ENCODE measurements at places on chromosomes 4 and X. TPM values are rescaled to one million over a fixed set of nuclear protein-coding genes. Genes with fewer than 3 reads are reported as not detected.

The GC gene
- 0.11 TPM for polyA plus RNA-seq

The AKAP14 gene
- 0.77 TPM for polyA plus RNA-seq

The UGT2B11 gene
- polyA plus RNA-seq = not detected

The PRDM5 gene
- 6.4 TPM for polyA plus RNA-seq

The PDE6B gene
- polyA plus RNA-seq = 8.0 TPM

The EXOSC9 gene
- polyA plus RNA-seq = 33.2 TPM

The STAP1 gene
- not detected for polyA plus RNA-seq

The NPY1R gene
- polyA plus RNA-seq = 2.7 TPM

The CXCR3 gene
- polyA plus RNA-seq = not detected

DNA sequence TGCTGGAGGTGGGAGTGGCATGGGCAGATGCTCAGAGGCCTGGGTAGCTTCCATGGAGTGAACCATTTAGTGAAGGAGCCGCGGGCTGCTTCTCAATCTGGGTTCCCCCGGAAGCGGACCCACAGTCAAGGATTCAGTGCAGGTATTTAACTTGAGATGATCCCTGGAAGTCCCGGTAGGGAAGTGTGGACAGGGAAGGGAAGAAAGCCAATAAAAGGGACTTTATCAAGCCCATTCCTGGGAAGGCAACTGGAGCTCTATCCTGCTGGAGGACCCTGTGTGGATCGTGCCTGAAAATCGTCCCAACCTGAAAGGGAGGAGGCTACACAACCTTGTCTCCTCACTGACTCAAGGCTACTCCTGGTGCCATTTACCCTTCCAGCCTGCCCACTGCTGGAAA, 76.9 kb downstream of the DHX15 start:
- H3K27me3 ChIP-seq = no peaks in the 10 kb centered on the region
- H3K27ac ChIP-seq = no peak overlapping the region
- H3K4me1 ChIP-seq = peaks cover 17% of the 10 kb centered on the region
- DNase-seq = no peak
- H3K36me3 ChIP-seq = no peaks in the 10 kb centered on the region

GRCh38 chr4:6595897-6596537, 21.0 kb downstream of the MAN2B2 start:
- no peak overlapping the region for H3K4me3 ChIP-seq
- H3K36me3 ChIP-seq = no peaks in the 10 kb centered on the region
- H3K27ac ChIP-seq = no peak overlapping the region
- H3K27me3 ChIP-seq = no peaks in the 10 kb centered on the region

- H3K4me3 ChIP-seq = no peak overlapping the region
- no peaks in the 10 kb centered on the region for H3K27me3 ChIP-seq
- H3K4me1 ChIP-seq = no peaks in the 10 kb centered on the region
- no peak for DNase-seq
Observed at GRCh38 chr4:155491336-155492120, 114.8 kb upstream of the MAP9 start.

DNA sequence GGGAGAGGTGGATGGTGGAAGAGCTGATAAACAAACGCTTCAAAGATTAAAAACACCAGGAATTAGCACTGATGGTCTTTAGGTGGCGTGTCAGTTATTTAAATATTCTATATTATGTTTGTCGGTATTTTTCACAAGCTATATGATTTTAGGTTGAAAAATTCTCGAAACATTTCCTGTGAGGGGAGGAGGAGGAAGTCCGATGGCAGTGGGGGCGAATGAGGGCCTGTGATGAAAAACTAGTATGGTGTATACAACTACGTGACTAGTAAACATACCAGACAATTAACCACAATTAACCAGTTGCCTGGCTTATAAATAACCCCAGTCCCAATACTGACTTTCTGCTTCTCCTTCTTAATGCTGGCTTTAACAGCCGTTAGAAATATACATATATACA, 595 bp upstream of the NAP1L2 start:
- DNase-seq = no peak
- H3K4me3 ChIP-seq = peak overlapping the region; percentile 61
- H3K4me1 ChIP-seq = no peaks in the 10 kb centered on the region
- no peaks in the 10 kb centered on the region for H3K36me3 ChIP-seq

GRCh38 chr4:174199735-174200134, 83.7 kb downstream of the FBXO8 start:
- DNase-seq = no peak
- H3K27me3 ChIP-seq = no peaks in the 10 kb centered on the region
- no peaks in the 10 kb centered on the region for H3K36me3 ChIP-seq

GRCh38 chr4:94544811-94545210, 93.1 kb downstream of the PDLIM5 start:
- no peaks in the 10 kb centered on the region for H3K36me3 ChIP-seq
- H3K27ac ChIP-seq = no peak overlapping the region
- H3K4me1 ChIP-seq = no peaks in the 10 kb centered on the region

DNA sequence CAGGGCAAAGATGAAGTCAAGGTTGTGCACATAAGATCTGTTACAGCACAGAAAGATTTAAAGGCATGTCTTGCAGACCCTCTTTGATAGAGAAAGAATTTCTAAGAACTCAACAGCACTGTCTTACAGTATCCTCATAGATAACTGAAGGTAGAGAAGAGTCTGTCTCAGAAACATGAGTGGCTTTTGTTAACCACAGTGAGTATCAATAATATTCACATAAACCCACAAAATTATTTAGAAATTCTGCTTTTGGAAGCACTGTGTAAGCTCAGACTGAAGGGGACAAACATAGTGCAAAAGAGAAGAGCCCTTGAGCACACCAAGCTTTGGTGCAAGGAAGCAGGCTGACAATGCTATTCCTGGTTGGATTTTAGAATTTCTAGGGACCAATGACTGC, 166.0 kb upstream of the SH3RF1 start:
- H3K4me3 ChIP-seq = no peak overlapping the region
- no peaks in the 10 kb centered on the region for H3K36me3 ChIP-seq
- H3K27me3 ChIP-seq = no peaks in the 10 kb centered on the region

DNA sequence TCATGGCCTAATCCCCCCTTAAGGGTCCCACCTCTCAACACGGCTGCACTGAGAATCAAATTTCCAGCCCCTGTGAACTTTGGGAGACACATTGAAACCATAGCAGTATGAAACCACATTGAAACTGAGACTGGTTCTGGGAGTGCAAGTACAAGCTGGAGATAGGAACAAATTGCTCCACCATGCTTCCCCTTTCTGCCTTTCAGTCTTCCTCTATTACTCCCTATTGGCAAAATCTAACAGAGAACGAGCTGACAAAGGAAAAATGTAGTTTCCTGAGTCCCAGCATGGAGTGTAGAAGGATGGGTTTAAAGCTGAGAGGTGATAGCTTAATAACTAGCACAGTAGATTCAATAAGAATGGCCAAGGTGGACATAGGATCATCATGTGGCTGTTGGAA, 161.7 kb upstream of the RPL34 start:
- H3K4me1 ChIP-seq = no peaks in the 10 kb centered on the region
- H3K4me3 ChIP-seq = no peak overlapping the region
- H3K27me3 ChIP-seq = no peaks in the 10 kb centered on the region
- no peak for DNase-seq

DNA sequence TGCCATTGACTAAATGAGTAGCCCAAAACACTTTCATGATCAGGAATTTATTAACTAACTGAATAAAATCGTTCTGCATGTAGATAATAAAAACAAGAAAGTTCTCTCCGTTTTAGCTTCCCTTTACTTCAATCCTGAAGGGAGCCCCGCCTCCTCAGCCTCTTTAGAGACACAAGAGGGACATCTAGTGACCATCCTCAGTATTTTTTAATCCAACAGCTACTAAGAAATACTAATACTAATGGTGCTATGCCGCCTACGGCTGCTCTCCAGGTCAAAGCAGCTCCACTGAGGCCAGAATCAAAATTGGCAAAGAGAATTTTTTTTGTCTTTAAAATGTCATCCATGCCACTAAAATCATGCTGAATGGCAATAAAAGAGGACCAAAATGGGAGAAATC, 3.2 kb upstream of the PCDH19 start:
- H3K4me1 ChIP-seq = no peaks in the 10 kb centered on the region
- no peak for DNase-seq
- no peaks in the 10 kb centered on the region for H3K36me3 ChIP-seq
- peak overlapping the region; percentile 44 for H3K4me3 ChIP-seq
- no peak overlapping the region for H3K27ac ChIP-seq

- no peaks in the 10 kb centered on the region for H3K36me3 ChIP-seq
- no peaks in the 10 kb centered on the region for H3K27me3 ChIP-seq
- no peak overlapping the region for H3K4me3 ChIP-seq
- DNase-seq = no peak
Observed at GRCh38 chr4:26418850-26419249, 71.4 kb downstream of the CCKAR start.

DNA sequence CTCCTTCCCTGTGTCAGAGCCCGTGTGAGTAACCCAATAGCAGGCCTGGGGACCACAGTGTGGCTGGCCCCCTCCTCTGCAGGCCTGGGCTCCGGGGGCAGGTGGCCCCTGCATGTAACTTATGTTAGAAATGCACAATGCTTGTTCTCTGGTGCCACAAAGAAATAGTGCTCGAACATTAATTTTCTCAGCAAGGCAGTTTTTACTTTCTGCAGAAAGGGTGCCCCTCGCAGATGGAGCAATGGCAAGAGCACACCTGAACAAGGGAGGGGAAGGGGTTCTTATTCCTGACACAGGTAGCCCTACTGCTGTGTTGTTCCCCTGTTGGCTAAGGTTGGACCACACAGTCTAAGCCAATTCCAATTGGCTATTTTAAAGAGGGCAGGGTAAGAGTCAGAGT, 17.1 kb downstream of the TACC3 start:
- H3K4me1 ChIP-seq = no peaks in the 10 kb centered on the region
- no peak overlapping the region for H3K4me3 ChIP-seq
- DNase-seq = no peak
- no peaks in the 10 kb centered on the region for H3K27me3 ChIP-seq

Measured in H1 (cell line).